ENCODE measurements at places on chromosomes 16 and 17.
A peak's percentile ranks its signal among the peaks of the same experiment; 100 is the strongest.

DNA sequence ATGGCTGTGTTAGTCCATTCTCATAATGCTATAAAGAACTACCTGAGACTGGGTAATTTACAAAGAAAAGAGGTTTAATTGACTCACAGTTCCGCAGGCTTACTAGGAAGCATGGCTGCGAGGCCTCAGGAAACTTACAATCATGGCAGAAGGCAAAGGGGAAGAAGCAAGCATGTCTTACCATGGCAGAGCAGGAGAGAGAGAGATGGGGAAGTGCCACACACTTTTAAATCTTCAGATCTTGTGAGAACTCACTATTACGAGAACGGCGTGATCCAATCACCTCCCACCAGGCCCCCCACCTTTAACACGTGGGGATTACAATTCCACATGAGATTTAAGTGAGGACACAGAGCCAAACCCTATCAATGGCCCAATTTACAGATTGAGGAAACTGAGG is 96.5 kb downstream of the SDK2 start:
- no peak for DNase-seq

GRCh38 chr17:63945784-63946439 is 13.8 kb upstream of the CD79B start:
- DNase-seq, result no peak

- DNase-seq, result peak; percentile 57
These were observed 1.3 kb downstream of the NAGS start for GRCh38 chr17:44005527-44006271.

DNA sequence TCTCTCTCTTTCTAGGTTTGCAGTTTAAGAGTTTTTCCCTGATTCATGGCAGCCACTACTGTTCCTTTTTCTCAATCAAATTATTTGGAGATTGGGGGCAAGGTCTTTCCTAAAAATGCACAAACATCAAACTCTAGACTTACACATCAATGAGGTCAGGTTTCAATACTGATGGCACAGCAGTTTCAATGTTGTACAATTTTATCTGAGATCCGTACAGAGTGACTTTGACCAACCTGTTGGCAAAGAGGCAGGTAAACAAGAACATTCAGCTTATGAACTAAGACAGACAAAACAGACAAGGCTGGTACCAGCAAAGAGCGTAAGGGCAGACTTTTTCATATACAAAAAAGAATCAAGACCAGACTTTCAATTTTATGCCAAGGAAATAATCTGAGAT is 58.0 kb upstream of the GSG1L start:
- DNase-seq, result no peak

DNA sequence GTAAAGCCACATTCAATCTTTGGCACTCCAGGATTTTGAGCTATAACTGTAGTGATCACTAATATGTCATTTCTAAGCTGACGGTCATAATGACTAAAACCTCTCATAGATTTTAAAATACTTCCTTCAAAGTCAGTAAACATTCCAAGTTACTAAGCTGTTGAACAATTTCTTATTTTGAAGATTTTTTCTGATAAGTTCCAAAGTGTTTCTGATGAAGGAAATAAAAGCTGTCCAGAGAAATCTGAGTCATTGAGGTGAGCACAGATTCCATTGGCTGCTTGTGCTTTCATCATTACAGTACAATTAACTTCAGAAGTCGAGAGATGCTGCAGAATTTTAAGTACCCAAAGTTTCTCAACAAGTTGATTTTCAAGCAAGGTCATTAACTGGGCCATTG is 23.9 kb downstream of the NLRC5 start:
- DNase-seq, result no peak

DNA sequence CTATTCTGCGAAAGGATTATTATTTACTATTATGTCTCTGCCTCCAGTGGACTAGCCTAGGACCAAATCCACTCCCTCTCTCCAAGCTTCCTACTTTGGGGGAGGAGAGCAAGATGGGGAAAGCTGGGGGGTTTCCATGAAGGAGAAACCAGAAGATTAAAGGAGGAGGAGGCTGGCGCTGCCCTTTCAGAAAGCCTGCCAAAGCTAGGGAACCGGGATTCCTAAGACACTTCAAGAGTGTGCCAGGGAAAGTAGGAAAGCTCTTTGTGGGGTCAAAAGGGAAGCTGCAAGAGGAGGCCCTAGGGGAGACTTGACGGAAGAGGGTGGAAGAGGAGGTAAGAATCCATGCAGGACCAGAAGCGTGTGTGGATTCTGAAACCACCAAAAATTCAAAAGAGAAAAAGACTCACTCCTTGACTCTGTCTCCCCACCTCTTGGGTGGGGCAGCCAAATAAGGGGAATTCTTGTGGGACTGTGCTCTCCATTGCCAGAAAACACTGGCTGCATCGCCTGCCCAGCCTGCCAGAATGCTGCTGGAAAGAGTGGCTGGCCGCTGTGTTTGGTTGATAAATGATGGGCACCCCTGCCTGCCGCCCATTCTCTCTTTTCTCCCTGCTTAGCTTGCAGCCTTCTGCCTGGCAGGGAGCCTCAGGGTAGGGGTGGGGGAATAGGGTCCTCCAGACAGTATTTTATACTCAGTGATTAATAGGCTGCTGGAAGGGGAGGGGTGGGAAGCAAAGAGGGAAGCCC is 11.8 kb upstream of the KAT7 start:
- no peak for DNase-seq

DNA sequence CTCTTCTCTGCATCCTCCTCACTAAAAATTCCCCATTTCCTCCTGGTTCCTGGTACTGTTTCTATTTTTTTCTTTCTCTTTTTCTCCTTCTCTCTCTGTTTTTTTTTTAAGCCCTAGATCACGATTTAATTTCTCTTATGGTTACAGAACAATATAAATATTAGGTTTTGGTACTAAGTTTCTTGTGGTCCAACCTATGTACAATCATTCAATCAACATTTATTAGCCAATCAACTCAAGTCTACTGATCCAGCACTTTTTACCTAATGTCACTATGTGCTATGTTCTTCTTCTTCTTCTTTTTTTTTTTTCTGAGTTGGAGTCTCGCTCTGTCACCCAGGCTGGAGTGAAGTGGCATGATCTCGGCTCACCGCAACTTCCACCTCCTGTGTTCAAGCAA is 12.6 kb downstream of the RTN4RL1 start:
- DNase-seq, result no peak

DNA sequence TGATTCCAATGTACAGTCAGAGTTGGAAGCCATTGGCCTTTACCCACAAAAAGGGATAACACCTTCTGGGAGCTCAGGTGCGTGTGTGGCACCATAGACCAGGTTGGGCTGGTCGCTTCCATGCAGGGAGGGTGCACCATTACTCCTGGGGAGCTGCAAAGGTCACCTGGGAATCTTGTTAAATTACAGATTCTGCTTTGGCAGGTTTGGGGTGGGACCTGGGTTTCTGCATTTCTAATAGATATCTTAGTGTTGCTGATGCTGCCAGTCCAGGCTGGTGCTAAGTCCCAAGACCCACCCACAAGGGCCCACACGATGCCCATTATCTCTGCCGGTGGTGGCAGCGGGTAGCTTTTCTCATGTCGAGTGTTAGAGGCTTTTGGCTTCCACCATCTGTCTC is 148.3 kb upstream of the CACNG5 start:
- DNase-seq, result no peak

GRCh38 chr16:19288872-19289799 is 3.6 kb downstream of the CLEC19A start:
- DNase-seq, result peak; percentile 45

DNA sequence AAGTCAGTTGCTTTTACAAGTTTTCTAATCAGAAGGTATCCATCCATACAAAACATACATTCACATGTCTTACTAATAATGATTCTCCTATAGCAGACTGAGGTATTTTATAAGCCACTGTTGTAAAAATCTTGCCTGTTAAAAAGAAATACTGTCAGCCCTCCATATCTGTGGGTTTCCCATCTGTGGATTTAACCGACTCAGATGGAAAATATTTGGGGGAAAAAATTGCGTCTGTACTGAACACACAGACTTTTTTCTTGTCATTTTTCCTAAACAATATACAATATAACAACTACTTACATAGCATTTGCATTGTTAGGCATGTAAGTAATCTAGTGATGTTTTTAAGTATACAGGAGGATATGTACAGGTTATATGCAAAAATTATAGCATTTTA is 90.4 kb downstream of the PARN start:
- no peak for DNase-seq

GRCh38 chr17:9893411-9894012 is 11.6 kb downstream of the RCVRN start:
- no peak for DNase-seq

DNA sequence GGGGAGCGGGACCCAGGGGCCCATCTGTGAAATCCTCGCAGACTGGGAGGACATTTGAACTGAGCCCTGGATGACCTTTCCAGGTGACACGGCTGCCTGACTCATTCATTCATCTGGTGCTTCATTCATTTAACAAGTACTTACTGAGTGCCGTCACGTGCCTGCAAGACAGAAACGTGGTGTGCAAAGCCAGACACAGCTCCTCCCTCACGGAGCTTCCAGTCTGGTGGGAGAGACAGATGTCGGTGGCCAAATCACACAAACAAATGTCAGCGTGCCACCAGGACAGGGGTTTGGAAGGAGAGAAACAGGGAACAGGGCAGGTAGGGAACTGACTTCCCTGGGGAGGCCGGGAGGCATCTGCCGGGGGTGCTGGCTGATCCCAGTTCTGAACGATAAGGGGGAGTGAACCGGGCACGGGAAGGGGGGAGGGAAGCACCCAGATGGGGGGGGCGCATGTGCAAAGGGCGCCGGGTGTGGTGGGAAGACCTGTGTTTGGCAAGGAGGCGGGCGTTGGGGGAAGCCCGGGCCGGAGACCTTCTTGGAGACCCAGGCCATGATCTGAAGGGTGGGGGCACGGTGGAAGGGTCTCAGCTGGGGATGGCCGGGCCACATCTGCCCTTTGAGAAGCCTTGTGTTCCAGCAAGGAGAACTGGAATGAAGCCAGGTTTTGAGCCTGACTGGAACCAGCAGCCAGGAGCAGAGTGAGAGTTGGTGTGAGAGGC is 93.6 kb upstream of the CIBAR2 start:
- peak; percentile 54 for DNase-seq

DNA sequence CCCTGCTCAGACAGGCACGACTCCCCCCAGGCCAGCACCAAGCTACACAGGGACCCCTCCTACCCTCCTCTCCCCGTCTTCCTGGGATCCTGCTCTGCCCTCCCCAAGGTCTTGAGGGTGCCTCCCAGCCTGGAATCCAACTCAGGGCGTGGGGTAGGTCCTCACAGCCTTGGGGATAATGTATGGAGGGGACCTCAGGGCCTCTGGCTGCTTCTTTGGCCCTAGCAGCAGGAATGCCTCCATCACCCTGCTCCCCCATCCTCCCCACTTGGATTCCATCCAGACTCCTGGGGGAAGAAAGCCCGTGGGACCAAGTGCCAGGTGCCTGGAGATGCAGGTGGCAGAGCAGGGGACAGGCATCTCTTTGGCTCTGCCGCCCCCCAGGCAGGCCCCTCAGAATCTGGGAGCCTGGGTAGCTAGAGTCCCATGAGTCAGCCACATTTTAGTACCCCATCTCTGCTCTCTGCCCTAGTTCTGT is 10.7 kb upstream of the STAC2 start:
- no peak for DNase-seq

GRCh38 chr17:76670718-76671122 is 27.2 kb upstream of the ST6GALNAC1 start:
- DNase-seq, result no peak

GRCh38 chr17:57294629-57295501 is 38.5 kb downstream of the MSI2 start:
- DNase-seq, result peak; percentile 39

- DNase-seq, result no peak
These were observed 1006.8 kb upstream of the EEF2KMT start for GRCh38 chr16:6104428-6104827.

DNA sequence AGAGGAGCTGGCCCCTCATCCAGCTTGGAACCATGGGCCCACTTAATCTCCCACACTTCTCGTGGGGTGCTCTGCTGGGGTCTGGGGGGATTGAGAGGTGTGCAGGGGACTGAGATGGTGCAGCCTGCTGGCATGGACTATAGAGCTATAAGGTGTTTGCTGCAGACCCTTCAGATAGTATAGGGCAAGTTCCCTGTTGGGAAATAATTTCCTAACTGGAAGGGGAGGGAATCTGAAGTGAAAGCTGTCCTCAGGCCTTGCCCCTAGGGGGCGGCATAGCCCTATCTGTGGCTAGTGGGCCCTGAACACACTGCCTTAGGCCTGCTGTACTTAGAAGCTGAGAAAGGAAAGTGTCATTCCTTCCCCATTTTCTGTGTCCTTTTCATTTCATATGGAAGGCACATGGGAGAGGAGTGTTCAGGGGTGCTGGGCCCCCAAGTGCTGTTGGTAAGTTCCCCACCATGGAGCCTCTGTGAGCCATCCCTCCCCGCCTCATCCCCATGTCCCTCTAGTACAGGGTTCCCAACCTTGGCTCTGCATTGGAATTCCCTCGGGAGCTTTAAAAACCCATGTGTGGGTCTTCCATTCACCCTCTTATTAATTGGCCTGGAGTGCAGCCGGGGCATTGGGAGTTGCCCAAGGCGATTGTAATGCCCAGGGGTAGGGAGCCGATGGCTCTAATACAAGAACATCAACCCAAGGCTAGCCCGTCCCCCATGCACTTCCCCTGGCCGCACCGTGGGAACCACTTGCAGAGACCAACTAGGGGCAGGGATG is 19.7 kb downstream of the GOSR2 start:
- peak; percentile 88 for DNase-seq

DNA sequence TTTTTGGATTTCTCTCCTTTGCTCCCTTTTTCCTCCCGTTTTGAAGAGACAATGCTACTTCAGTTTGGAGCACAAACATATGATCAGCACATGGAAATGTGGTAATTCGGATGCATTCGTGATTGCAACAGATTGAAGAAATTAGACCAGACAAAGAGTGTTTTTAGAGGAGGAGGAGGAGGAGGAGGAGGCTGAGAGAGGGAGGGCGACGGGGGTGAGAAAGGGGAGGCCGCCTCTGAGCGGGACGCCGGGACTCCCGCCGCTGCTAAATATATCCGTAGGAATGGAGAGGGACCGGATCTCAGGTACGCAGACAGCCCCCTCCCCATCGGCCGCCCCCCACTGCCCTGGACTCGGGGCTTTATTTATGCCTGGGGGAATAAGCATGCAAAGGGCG is 179.3 kb downstream of the SEC14L1 start:
- DNase-seq, result no peak

GRCh38 chr17:28252436-28252835 is 66.6 kb upstream of the TMEM97 start:
- no peak for DNase-seq

- DNase-seq, result no peak
These were observed 7.3 kb upstream of the GAS7 start for GRCh38 chr17:10205549-10206185.

DNA sequence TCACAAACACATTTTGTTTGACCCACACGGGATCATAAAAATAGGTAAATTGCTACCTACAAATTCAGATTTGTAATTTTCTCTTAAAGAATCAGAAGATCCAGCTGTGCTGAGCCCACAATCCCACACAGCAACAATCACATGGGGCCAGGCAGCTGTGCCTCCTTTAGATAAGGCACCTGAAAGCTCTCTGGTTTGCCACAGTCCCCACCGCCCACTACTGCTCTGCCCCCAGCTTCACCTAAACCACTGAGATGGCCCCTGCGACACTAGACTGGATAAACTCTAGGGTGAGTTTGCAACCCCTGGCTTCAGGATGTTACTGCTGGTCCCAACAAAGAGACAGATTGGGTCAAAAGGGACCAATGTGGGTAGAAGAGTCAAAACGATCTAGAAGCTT is 96.8 kb downstream of the GSG1L start:
- DNase-seq, result no peak

All from NCI-H82 (cell line).